ENCODE measurements at places on chromosomes 6 and 20.

- no peak for DNase-seq
These were observed 2.5 kb downstream of the RIMS1 start for GRCh38 chr6:71888756-71889340.

DNA sequence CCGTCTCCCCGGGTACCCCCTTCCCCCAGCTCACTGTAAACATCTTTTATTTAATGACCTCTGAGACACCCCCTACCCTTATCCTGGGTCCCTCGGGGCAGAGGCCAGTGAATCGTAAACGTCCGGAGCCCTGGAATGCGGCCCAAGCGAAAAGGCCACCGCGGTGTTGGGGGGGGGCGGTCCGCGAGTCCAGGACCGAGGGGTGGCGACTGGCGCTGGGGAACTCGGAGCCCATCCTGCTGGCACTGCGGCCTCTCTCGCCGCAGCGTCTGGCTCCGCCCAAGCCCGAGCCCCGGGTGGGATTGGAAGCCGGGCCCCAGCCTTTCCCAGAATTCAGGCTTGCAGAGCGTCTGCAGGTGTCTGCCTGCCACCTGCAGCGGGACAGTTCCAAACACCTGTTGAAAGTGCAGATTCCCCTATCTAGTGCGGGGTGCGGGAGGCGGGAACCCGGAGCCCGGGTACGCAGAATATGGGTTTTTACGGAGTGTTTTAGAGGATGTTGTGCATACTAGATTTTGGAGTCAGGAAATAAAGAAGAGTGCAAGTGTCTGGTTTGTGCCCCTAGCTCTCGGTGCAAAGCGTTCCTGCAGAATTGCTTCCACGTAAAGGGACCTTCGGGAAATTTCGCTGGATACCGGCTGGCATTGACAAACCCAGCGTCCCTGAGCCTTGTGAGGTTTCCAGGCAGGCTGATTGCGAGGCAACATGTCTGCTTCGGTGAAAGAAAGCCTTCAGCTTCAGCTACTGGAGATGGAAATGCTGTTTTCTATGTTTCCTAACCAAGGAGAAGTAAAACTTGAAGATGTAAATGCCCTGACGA lies 800 bp downstream of the RWDD2A start:
- peak; percentile 29 for DNase-seq

DNA sequence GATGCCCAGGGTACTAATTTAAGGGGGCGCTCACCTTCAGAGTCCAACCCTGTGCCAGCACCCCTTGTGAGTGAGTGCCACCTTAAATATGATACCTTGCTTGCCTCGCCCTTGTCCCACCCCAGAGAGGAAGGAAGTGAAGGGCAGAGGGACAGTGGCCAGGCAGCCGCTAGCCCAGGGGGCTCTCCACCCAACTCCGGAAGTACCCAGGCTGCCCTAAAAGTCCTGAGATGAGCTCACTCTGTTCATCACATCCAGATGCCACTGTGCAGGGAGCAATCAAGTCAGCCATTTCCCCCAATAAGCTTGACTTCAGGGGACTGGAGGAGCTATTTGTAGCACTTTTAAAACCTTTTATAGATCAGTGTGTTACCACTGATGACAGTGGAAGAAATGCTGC lies 25.0 kb upstream of the STX16 start:
- no peak for DNase-seq

DNA sequence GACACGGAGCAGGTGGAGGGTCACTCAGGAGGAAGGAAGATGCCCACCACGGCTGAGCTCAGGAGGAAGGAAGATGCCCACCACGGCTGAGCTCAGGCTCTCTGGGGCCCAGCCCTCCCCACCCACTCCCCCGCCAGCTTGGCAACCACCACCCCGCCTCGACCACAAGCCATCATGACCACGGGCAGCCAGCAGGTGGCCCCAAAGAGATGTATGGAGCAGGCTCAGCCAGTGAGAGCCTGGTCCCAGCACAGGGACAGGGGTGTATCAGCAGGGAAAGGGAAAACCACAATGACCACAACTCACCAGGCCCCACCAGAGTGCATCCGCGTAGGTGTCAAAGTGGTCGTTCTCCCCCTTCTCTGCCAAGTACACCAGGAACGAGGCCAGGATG lies 30.4 kb downstream of the KCNQ2 start:
- peak; percentile 17 for DNase-seq

DNA sequence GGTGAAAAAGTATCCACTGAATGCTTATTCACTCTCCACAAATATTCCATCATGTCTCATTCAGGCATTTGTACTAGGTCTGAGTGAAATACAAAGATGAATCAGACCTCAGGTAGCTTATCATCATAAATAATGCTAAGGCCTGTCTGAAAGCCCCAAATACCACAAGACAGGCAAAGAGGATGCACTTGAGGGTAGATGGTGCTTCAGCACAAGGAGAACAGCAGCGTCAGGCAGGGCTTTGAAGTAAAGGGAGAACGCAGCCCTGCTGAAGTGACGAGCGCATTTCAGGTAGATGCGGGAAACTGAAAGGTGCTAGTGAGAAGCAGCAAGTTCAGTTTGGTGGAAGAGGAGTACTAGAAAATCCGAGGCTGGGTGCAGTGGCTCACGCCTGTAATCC lies 38.7 kb downstream of the MAP3K5 start:
- no peak for DNase-seq
